ENCODE measurements at places on chromosomes 12 and 14.

- no peak for DNase-seq
Measured at GRCh38 chr12:23948291-23948690, 1.2 kb downstream of the SOX5 start.

DNA sequence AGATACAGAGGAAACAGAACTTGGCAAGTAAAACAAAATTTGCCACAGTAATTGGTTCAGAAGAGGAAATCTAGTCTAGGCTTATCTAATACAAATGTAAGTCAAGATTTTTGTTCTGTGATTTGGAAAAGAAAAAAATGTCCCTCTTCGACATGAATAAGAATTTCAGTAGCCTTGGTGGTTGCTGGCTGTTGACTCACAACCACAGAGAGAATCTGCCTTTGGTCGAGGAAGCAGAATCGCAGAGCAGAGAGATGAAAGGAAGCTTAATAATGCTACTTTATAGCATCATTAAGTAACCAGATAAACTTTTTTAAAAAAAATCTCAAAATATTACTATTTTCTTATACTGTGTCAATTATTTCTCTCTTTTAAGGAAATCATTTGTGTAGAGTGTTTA lies 1096.6 kb downstream of the FLRT2 start:
- no peak for DNase-seq

DNA sequence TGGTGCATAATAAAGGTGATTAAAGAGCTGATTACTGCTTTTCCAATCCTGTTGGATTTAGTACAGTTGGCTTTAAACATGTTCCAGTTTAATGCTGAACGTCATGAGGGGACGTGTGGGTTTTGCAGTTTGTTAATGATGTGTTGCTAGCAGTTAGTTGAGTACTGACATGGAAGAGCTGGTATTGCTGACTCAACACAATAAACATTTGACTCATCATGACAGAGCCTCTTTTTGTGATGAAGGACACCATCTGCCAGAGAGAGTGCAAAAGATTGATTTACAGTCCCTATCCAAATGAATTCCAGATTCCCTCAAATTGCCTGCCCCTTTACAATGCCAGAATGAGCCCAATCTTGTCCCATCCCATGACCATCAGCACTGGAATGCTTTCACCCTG lies 346.2 kb upstream of the PRICKLE1 start:
- DNase-seq, result no peak

GRCh38 chr12:13609894-13610679 lies 371.3 kb downstream of the GRIN2B start:
- no peak for DNase-seq

- DNase-seq, result peak; percentile 78
Measured at GRCh38 chr12:107091989-107092641, 1.2 kb downstream of the CRY1 start.

DNA sequence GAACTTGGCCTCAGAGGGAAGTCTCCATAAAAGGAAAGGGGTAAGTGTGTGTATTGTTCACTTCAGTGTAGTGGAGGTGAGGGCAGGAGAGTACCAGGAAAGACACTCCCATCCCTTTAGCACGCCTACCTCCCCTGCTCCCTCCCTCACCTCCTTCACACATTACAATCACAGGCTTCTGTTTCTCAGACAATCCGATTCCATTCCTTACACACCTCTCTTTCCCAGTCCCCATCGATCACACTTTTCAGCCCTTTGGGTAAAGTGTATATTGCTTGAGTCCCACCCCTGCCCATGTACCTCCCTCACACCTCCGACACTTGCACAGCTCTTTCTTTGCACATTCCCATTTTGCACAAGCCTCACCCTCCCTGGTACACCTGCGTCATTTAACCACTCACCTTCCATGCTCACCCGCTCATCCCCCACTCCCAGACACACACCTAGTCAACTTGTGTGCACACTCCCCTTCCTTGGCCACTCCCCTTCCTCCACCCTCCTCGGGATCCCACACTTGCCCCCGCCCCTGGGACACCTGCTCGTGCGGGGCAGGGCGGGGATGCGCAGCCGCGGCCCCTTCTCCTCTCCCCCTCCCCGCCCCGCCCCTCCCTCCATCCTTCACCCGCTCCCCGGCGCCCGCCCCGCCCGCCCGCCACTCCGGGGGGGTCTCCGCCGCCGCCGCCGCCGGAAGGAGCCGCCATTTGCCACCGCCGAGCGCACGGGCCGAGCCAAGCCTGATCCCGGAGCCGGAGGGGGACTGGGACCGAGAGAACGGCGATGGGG lies at the start of gene MARCHF9:
Gene MARCHF9, plus strand, starts transcription at position 693 of the 783 bp plus-strand sequence. CDS start 426 bp downstream, outside the sequence.
- DNase-seq, result peak; percentile 78

DNA sequence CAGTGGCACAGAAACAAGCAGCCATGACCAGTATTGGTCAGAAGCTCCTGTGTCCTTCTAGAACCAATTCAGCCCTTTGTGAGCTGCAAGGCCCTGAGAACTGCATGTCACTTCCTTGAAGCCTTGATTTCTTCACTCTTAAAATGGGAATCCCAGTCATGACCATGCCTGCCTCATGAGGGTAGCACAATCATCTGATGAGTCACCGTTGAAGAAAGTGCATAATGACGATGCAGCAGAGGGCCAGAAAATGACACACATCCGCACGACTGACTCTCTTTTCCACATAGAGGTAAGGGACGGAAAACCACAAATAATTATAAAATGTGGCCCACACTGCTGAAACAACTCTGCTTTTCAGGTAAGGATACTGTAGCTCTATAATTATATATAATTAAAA lies 777.4 kb downstream of the BCL11B start:
- no peak for DNase-seq

DNA sequence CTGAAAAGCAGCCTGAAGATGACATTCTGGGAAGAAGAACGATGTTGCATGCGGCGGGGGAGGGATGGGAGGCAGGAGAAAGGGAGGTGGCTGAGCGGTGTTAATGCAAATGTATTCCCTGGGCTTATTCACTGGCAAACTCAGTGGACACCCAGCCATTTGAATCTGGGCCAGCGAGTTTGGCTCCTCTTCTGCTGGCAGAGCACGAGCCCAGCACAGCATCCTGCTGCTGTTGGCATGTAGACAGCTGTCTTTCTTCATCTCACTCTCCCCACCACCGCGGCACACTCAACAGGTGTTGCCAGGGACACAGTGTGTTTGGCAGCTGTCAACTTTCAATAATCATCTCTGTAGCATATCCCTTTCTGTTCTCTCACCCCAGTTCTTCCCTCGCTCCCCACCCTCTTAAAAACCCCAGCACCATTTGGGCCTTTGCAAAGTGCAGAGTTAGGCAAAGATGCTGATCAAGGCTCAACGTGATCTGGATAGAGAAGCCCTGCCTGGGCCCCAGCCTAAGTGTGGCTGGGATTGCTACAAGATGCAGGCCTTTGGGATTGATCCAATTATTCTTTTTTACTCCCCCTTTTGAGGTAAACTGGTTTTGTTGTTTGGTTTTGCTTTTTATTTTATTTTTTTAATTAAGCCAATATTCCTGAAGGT lies 131.9 kb downstream of the EXOC5 start:
- peak; percentile 15 for DNase-seq

GRCh38 chr12:53461059-53461458 lies 9.2 kb downstream of the PCBP2 start:
- DNase-seq, result no peak

GRCh38 chr12:47033081-47033480 lies 46.3 kb upstream of the PCED1B start:
- peak; percentile 14 for DNase-seq

DNA sequence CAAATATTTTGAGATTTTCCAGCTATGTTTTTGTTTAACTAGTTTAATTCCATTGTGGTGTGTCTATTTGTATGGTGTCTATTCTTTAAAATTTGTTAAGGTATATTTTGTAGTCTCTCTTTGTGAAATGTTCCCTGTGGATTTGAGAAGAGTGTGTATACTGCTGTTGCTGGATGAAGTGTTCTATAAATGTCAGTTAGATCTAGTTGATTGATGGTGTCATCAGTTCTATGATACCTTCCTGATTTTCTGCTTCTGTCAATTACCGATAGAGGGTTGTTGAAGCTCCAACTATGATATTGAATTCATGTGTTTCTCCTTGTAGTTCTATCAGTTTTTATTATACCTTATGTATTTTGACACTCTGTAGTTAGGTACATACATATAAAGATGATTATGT lies 53.1 kb downstream of the FUT8 start:
- no peak for DNase-seq

DNA sequence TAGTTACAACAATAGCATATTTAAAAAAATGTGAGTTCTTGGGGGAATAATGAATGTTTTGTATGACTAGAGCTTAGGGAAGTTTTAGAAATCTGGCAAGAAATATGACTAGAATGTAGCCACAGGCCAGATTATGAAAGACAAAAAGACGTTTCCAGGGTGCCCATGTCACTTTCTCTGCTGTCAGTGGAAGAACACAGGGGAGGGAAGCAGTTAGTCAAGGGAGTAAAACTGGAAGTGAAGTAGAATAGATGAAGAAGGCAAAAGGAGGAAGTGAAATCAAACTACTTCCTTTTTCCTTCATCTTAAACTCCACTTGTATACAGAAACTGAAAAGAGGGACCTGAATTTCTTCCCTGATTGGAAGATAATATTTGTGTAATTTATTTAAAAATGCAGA lies 81.2 kb upstream of the ATP2B1 start:
- no peak for DNase-seq

GRCh38 chr12:49969027-49969426 lies 3.7 kb upstream of the AQP6 start:
- no peak for DNase-seq

DNA sequence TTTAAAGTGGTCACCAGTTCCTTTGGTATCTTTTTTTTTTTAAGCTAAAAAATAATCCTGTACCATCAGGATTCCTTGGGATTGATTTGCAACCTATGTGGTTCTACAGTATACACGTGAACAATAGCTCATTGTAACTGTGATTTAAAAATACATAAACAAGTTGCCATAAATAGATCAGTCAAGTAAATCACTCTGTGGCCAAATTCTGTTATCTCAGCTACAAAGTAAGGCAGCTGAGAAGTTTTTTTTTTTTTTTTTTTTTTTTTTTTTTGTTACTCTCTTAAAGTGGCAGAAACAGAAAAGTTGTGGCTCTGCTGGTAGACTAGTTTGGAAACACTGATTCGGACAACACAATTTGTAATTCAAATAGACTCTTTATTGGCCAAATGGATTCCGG lies 104.5 kb downstream of the PRICKLE1 start:
- no peak for DNase-seq

- DNase-seq, result no peak
Measured at GRCh38 chr12:47862167-47862750, 42.5 kb downstream of the VDR start.

- DNase-seq, result no peak
Measured at GRCh38 chr14:93246534-93246933, 39.5 kb downstream of the UBR7 start.
